Hematopoietic multipotent progenitor cell treated with erythropoietin and hydrocortisone succinate and interleukin-3 and kit ligand, for 17 days (in vitro differentiated cells): ENCODE measurements at places on chromosomes 2 and 18.
A peak's percentile ranks its signal among the peaks of the same experiment; 100 is the strongest.

DNA sequence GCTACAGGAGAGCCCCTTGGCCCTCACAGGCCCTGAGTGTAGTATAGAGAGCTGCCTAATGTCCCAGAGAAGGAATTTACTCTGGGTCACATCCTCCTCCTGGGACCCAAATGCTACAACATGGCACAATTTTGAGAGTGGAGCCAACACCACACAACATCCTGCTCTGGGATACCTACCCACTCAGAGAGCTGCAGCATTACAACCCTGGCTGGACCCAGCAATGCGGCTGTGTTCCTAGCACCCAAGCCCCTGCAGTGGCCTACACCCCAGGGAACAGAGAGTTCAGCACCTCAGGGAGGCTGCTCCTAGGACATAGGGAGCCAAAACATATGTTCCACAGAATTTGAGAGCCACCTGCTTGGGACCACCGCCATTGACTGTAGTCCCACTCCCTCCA lies 19.3 kb upstream of the FABP1 start:
- DNase-seq, result no peak

DNA sequence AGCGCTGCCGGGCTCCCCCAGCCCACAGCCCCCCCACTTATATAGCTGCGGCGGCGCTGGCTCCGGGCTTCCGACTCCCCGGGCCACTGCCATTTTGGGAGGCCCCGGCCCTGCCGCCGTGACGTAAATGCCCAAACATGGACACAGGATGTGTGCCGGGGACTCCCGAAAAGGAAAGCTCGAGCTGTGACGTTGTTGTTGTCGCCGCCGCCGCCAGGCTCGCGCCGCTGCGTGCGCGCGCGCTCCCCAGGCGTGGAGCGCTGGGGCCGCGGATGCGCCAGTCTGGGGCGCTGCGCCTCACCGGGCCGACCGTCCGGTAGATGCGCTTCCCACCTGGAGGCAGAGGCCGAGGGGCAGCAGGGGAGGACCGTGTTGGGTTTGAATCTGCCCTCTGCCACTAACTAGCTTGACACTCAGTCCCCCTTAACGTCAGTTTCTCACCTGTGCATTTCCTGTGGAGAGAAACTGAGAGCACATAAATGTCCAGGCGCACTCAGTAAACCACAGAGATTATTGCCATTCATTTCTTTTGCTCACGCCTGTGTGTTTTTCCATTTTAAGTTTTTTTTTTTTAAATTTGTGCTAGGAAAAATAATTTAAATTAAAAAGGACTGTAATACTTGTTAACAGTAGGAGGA lies at the start of gene EGR4:
Gene EGR4, minus strand, starts transcription at position 15 of the 638 bp plus-strand sequence. CDS start 231 bp downstream, outside the sequence.
- DNase-seq, result no peak

- DNase-seq, result no peak
Measured at GRCh38 chr2:182509-183122, 81.2 kb downstream of the SH3YL1 start.

DNA sequence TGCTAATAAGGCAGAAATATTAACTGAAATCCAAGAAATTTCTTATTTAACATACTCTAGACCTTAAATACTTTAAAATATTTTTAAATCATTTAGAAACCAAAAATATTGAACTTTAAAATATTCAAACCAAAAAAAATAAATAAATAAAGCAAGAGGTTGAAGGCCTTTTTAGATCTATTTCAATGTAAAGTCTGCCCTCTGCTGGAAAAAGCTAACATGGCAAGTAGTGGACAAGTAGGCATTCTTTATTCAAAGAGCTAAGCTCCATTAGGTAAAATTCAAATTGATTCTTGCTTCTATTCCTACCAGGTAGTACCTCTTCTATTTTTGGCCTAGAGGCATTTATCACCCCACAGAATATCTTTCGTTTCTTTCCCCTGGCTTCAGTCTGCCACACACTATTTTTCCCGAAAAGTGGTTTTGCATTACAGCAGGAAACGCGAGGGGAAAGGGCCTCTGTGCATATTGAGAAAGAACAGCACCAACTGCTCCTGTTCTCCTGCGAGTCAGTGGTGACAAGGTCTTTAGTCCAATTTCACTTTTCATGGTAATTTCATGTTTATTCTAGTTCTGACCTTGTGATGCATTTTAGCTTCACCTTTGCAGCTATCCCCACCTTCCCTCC lies 20.4 kb downstream of the IFIH1 start:
- peak; percentile 73 for DNase-seq

DNA sequence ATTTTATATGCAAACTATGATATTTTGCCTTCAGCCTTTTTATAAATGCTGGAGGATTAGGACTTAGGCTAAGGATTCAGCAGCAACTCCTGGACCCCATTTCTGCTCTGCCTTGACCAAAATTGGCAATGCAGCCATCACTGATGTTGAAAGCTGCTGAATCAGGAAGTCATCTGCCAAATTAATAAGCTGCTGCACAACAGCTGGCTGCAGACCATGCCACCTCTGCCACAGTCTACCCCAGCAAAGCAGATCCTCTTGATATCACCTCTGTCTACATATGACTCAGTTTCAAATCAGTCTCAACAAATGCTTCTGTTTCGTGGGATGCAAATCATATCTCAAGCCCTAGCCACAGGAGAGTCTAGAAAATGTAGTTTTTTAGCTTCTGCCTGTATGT lies 7.1 kb upstream of the SOS1 start:
- no peak for DNase-seq

- no peak for DNase-seq
Measured at GRCh38 chr2:48240912-48241311, 289.0 kb upstream of the STON1 start.

- DNase-seq, result no peak
Measured at GRCh38 chr2:134791616-134792015, 46.8 kb upstream of the ACMSD start.

- DNase-seq, result no peak
Measured at GRCh38 chr2:169066897-169067296, 2.5 kb upstream of the DHRS9 start.

GRCh38 chr2:3600256-3600855 lies 5.4 kb downstream of the COLEC11 start:
- no peak for DNase-seq

DNA sequence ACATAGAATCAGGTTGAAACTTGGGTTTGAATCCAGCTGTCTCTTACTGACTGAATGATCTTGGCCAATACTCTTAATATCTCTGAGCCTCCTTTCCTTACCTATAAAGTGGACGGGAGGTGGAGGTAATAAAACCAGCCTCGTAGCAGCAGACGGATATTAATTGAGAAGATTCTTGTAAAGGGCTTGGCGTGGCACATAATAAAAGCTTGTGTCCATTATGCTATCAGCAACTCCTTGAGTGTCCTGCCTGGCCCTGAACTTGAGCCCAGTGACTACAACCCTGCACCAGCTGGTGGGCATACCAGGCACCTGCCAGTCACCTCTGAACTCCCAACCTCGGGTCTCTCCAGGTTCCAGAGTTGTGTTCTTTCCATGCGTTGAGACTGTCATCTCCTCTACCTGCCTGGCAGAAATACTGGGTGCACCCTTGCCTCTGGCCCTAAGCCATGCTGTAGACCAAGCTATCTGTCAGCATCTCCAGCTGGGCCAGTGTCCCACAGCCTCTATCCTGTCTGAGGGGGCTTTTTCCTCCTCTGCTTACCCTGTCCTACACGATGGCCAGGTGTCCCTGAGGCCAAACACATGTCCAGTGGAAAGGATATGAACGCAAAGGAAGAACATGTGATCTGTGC lies 9.7 kb downstream of the CAPN13 start:
- no peak for DNase-seq

DNA sequence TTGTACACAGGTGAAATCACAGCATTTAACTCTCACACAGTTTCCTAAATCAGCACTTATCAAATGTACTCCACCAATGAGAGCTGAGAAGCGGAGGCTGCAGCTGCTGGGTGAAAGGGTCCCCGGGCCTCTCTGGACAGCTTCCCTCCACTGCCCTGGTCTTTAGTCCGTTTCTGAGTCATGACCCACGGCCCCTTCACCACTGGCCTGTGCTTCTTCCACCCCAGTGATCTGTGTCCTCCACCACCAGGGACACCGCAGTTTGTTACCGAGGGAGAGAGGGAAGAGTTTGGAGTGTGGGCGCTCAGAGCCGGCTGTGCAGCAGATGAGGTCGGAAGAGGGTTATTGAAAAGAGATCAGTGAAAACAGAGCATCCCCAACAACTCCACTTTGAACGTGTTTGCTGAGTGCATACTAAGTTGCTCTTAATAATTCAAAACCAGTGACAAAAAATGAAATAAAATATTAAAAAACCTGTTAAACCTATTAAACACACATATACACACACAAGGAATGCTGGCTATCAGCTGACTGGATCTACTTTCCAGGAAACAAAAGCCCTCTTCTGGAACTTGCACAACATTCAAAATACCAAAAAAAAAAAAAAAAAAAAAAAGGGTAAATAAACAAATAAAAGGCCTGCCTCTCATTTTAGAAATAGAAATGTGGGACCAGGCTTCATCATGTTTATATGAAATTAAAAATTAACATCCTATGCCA lies 54.1 kb downstream of the PXDN start:
- DNase-seq, result no peak

DNA sequence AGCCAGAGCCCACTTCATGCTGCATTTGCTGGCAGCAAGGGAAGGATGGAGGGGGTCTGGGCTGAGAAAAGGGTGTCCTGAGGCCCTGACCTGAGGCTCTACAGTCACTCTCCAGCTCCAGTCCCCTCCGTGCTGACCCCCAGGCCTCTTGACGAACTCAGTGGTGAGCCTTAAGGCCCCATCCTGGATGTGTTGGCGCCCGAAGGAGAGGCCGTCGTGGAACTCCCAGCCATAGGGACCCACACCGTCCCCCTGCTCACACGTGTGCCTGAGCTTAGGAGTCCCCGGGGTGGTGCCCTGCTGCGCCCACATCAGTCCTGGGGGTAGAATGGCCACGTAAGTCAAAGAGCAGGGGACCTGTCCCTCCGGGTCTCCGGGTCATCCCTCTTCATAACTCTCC lies 776 bp downstream of the MOGS start:
- no peak for DNase-seq

DNA sequence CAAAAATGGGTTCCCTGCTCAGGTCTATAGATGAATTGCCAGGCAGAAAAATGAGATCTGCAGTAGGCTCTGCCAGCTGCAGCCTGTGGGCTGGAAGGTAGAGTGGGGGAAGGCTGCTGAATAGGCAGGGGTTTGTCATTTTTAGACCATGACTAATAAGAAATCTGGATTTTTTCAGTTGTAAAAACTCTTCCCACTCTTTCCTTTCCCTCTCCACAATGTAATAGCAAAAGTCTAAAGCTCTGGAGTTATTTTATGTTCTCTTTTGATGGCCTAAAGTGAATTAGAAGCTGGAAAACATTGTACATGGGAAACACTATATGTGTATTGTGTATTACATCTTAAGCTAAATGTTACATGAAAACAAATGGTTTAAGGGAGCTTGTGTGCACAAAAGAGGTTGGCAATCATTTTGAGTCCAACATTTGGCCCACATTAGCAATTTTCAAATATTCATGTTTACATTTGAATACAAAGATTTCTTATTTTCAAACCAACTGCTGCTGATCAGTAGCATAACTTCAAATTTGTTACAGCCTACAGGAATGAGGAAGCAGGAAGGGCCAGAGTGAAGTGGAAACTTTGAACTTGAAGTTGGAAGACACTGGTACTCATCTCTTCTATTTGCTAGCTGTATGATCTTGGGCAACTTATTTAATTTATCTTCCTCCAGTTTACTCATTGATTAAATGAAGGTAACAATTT lies 407.1 kb downstream of the SLC4A3 start:
- DNase-seq, result no peak

GRCh38 chr2:125424266-125424785 lies 1231.6 kb upstream of the GYPC start:
- no peak for DNase-seq

DNA sequence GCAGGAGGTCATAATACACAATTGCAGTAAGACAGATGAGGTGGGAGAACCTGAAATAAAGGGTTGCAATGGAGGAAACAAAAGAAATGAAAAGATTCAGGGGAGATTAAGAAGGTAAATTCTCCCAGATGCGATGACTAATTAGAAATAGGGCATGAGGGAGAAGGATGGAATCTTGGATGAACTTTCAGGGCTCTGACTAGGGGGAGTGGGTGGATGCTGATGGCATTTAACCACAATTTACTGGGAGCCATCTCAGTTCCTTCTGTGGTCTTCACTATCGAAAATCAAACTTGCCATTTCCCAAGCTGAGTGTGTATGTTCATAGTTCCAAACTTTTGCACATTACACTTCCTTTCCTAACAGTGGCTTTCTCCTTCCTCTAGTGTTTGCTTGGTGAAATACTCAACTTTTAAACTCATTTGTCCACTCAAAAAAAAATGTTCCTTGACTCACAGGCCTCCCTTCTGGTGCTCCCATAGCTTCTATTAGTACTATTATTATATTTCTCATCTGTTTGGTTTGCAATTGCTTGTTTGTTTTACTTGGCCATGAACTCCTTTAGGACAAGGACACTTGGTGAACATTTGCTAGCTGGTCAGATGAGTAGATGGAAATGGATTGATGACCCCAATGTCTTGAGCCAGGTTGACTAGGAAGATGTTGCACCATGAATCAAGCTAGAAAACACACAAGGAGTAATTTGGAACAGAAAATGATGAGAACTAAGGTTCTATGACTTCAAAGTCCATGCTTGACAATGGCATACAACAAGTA lies 178.5 kb downstream of the DIS3L2 start:
- DNase-seq, result no peak

DNA sequence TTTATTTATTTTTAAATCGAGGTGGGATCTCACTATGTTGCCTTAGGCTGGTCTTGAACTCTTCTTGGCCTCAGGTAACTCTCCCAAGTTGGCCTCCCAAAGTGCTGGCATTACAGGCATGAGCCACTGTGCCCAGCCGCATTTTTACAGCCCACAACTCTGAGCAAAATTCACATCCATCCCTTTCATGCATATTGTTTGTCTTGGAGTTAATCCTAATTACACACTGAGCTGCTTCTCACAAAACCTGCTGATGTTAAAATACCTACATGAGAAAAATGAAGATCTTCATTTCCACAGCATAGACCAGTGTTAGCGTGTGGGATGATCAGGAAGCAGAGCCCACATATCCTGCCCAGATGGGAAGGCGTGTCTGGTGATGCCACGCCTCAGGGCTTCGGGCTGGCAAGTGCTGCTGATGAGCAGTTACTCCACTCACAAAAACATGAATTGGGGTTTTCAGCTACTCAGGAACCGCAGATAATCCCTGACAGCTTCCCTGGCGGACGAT lies 14.6 kb downstream of the ITGB1BP1 start:
- DNase-seq, result no peak

- no peak for DNase-seq
Measured at GRCh38 chr2:29762239-29762638, 159.1 kb downstream of the ALK start.

- DNase-seq, result no peak
Measured at GRCh38 chr2:74763962-74764428, 69.9 kb upstream of the HK2 start.

GRCh38 chr2:141399270-141399669 lies 731.5 kb downstream of the LRP1B start:
- DNase-seq, result no peak

DNA sequence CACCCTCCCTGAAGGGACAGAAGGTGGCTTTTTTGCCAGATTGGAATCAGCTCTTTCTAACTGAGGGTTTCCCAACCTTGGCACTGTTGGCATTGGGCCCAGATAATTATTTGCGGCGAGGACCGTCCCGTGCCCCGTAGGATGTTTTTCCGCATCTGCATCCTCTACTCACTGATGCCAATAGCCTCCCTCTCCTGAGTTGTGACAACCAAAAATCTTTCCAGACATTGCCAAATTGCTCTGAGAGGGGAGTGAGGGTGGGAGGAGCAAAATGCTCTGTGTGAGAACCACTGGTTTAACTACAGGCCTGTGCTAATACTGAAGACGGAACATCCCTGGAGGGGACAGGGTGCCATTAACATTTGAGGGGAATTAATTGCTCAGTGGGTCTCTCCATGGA lies 33.6 kb upstream of the GLI2 start:
- no peak for DNase-seq

- peak; percentile 53 for DNase-seq
Measured at GRCh38 chr2:120223034-120223912, at the start of gene TMEM185B. TSS of gene TMEM185B (minus strand) at chr2:120223400. CDS start at chr2:120222976, 424 bp downstream.
